ENCODE measurements at places on chromosomes 13 and 19. TPM values are rescaled to one million over a fixed set of nuclear protein-coding genes. Genes with fewer than 3 reads are reported as not detected.

Gene KLF5
- polyA plus RNA-seq: 32.0 TPM

Gene PSG6
- polyA plus RNA-seq: not detected

Gene ACP7
- polyA plus RNA-seq: 1.5 TPM

Gene FFAR3
- polyA plus RNA-seq: not detected

Gene TRPC4
- 5.1 TPM for polyA plus RNA-seq

Gene DAPK3
- 46.5 TPM for polyA plus RNA-seq

Gene TMEM221
- 3.1 TPM for polyA plus RNA-seq

DNA sequence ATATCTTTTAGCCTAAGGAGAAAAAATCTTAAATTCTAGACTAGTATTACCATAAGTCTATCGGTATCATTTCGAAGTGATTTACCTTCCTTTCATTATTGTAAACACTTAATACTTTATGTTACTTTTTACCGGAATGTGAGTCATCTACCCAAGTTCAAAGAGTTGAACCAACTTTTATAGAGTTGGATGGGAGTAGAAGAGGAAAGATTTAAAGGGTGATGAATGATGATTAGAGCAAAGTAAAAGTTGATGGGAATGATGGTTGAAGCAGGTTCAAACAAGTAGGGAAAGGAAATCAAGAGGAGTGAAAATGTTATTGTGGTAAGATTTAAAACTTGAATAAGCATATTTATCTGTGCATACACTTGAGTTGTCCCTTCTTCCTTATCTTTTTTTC, 11.3 kb upstream of the LPAR6 start:
- DNase-seq: no peak

DNA sequence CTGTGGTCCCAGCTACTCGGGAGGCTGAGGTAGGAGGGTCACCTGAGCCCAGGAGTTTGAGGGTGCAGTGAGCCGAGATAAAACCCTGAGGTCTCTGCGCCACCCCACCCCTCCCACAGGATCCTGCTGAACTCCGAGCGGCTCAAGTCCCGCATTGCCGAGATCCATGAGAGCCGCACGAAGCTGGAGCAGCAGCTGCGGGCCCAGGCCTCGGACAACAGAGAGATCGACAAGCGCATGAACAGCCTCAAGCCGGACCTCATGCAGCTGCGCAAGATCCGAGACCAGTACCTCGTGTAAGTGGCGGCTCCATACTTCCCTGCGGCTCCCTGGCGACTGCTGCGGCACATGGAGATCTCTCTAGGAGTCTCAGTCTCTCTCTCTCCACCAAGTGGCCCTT, 6.6 kb upstream of the IFI30 start:
- DNase-seq: no peak

DNA sequence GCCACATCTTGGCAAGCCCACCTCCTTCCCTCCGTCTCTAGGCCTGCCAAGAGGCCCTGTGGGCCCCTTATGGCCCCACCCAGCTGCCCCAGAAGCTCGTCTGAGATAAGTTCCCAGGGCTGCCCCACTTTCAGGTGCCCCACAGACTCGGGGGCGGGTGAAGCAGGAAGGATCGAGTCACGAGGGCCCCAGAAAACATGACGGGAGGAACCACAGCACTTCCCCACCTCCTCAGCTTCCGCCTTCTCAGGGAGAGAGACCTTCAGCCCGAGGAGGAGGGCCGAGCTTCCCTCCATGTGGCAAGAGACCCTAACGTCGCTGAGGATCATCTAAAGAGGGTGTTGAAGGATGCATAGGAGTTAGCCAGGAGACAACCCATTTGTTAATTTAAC, 4.5 kb upstream of the IL12RB1 start:
- DNase-seq: no peak

GRCh38 chr19:53958168-53958571, 4.6 kb upstream of the CACNG8 start:
- DNase-seq: no peak

GRCh38 chr13:106796280-106797047, 228.5 kb upstream of the ARGLU1 start:
- no peak for DNase-seq

DNA sequence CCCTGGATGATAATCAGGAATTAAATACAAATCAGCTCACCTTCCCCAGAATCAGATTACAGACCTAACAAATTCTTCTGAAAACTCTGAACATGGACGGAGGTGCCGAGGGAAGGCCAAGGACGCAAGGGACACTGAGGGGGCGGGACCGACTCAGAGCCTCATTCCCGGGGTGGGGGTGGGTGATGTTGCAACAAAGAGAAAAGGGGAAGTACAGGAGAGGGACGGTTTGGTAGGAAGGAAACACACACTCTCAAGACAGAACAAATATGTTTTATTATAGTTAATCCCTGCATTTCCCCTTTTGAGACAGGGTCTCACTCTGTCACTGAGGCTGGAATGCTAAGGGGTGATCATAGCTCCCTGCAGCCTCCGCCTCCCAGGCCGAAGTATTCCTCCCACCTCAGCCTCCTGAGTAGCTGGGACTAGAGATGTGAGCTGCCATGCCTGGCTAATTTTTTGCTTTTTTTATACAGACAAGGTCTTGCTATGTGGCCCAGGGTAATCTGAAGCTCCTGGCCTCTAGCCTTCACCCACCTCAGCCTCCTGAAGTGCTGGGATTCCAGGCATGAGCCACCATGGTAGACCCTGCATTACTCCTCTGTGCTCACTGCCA, 786 bp upstream of the LILRA2 start:
- DNase-seq: no peak

GRCh38 chr13:99813336-99814095, 158.1 kb downstream of the ZIC5 start:
- DNase-seq: no peak

- DNase-seq: no peak
Observed at GRCh38 chr13:113969311-113969972, 4.4 kb downstream of the C13orf46 start.

GRCh38 chr13:62360609-62361008, 945.0 kb upstream of the PCDH20 start:
- DNase-seq: no peak

GRCh38 chr13:85666356-85666755, 132.9 kb downstream of the SLITRK6 start:
- DNase-seq: no peak

GRCh38 chr13:80086304-80086721, 254.6 kb downstream of the SPRY2 start:
- DNase-seq: no peak

DNA sequence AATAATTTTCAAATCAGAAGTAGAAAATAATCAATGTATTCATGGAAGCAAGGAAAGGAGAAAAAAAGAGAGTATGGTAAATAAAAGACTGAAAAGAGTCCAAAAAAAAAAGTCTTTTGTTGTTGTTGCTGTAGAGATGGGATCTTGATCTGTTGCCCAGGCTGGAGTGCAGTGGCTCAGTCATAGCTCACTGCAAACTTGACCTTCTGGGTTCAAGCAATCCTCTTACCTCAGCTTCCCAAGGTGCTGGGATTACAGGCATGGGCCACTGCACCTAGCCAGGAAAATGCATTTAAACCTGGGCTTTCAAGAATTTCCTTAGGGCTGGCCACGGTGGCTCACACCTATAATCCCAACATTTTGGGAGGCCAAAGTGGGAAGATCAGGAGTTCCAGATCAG, 7.0 kb upstream of the MAP3K10 start:
- no peak for DNase-seq

DNA sequence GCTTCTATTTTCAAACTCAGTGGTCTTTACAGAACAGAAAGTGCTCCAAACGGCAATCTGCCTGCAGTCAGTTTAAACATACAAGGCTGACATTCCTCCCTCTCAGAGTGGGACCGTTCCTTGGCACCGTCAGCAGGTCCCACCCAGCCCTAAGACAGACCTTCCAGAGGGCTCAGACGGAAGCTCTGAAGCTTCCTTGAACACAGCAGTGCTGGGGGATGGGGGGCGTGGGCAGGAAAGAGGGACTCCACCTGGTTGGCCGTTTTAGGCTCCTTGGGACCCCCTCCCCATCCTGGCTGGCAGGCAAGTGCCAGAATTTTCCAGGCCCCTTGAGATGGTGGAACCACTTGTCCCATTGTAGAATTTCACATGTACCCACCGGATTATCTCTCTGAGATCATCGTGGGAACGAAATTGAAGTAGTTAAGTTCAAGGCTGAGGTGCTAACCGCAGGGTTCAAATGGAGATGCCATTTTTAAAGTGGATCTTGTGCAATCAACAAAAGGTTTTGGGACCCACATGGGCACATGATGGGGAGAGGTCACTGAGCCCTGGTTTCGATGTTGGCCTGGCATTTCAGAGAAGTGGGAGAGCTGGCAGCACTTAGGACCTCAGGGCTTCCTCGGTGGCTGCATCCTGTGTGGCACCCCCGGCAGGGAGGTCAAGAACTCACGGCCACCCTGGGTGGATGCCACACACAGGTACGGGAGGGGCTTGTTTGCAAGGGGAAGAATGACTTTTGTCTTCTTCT, 46.2 kb downstream of the KLF2 start:
- DNase-seq: no peak
